ENCODE measurements at places on chromosomes 6 and 20. TPM values are rescaled to one million over a fixed set of nuclear protein-coding genes. Genes with fewer than 3 reads are reported as not detected.

DNA sequence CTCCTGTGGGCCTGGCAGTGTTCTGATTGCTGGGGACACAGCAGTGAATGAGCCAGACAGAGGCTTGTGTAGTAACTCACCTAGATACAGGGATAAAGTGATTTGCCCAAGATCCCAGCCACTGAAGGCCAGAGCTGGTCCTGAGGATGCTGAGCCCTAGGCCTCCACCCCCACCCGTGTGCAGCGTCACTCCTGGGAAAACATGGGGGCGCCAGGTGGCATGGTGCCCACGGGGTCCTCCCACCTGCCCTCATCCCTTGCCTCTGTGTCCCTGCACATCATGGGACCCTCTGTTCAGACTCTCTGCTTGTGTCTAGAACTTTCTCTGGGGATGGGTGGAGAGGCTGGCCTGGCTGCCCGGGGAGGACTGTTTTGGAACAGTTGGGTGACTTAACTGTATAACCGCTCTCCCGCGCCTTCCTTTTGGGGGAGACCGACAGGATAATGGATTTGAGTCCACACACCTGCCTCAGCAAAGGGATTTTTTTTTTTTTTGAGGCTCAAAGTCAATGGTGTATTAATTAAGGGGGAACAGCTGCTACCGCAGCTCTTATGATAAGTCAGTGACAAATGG is 19.6 kb downstream of the LEMD2 start:
- DNase-seq, result no peak

DNA sequence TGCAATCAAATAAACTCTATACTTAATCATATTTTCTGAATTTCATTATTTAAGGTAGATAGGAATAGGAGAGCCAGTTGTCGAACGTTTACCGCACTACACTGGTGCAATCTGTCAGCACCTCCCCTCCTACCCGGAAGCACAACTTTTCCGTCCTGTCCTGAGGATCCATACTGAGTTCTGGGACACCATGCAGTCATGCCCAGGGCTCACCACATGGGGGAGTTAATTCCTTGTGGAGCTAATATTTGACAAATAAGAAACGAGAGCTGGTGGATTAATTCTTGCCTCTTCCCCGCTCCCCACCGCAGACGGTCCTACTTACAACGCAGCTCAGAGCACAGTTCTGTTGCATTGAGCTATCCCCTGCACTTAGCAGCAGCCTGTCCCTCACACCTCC is 107.7 kb upstream of the RALGAPA2 start:
- DNase-seq, result no peak

OXT gene
- total RNA-seq, result not detected

GRCh38 chr6:14294270-14294951 is 176.8 kb downstream of the CD83 start:
- no peak for DNase-seq

- DNase-seq, result no peak
Measured at GRCh38 chr6:43399932-43400487, 27.3 kb upstream of the ABCC10 start.

DNA sequence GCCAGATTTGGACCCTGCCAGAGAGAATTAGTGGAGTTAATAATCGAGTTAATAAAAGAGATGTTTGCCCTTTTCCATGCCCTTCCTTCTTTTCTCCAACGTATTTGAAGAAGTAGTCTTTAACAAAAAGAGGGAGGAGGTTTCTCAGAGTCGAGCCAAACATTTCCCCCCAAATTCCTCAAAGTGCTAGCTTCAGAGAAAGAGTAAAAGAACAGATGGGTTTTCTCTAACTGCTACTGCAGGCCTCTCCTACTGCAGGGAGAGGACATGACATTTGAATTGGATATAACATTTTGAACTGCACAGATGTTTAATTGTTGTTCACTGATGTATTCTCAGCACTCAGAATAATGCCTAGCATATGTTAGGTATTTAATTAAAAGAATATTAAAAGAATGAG is 25.5 kb downstream of the RWDD2A start:
- DNase-seq, result no peak

GRCh38 chr6:170238741-170239565 is 51.9 kb downstream of the DLL1 start:
- no peak for DNase-seq
